ENCODE measurements at places on chromosomes 2 and 18.

DNA sequence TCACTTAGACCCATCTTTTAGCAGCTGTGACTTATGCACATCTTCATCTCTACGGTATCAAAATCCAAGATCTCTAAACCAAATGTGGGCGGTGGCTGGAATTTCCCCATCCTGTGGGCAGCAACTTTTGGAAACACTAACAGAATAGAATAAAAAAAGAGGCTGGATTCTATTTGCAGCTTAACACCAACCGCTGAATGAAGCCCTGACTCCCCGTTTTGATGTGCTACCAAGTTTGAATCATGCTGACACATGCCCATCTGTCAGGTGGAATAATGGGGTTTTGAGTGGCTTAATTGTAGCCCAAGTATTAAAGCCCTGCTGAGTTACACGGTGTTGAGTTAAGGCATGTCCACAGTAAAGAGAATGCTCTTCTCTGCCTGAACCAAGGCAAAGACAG, 165.2 kb downstream of the MTCL1 start:
- DNase-seq, result no peak

DNA sequence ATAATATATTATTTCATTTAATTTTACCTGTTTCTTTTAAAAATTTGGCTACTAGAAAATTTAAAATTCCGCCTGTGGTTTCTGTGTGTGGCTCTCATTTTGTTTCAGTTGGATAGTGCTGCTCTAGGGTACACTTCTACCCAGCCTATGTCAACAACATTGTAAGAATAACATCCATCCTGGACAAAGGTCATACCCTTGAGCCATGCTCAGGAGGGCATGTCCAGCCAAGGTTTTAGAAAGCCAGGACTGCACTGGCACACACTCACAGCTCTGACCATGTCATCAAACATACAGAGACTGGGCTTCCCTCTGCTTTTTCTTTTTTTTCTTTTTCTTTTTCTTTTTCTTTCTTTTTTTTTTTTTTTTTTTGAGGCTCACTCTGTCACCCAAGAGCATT, 96.1 kb downstream of the CTIF start:
- no peak for DNase-seq

- no peak for DNase-seq
Measured at GRCh38 chr18:43571078-43571689, 293.9 kb upstream of the SYT4 start.

- peak; percentile 20 for DNase-seq
Measured at GRCh38 chr2:216059233-216059834, 22.3 kb downstream of the PECR start.

GRCh38 chr2:70132244-70133126, 45.2 kb downstream of the PCBP1 start:
- peak; percentile 62 for DNase-seq

DNA sequence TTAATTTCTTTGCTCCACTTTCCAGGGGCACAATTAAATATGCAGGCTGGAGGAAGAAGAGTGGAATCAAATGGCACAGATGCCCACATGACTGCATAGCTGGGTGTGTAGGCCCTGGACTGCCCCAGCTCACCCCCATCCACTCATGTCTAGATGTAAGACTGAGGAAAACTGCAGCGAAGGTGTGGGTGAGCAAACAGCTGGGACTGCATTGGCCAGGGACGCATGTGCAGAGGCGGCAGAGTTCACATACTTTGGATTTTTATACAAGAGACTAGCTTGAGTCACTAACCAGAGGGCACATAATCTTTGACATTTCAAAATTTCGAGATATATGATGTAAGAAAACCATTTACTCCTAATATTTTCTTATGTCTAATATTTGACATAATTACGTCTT, 60.1 kb downstream of the SPIRE1 start:
- DNase-seq, result no peak

DNA sequence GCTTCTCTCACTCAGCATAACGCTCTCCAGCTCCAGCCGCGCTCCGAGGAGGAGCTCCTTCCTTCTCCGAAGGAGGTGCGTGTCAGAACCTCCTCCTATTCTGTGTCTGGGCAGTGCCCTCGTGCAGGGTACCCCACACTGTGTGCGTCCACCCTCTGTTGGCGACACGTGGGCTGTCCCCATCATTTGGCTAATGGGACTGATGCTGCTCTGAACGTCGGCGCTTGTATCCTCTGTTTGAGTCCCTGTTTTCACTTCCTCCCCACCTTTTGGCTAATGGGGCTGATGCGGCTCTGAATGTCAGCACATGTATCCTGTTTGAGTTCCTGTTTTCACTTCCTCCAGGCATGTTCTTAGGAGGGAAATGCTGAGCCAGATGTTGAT, 22.2 kb downstream of the KCNG2 start:
- peak; percentile 66 for DNase-seq

- DNase-seq, result no peak
Measured at GRCh38 chr2:218020966-218021535, 18.3 kb upstream of the TNS1 start.

DNA sequence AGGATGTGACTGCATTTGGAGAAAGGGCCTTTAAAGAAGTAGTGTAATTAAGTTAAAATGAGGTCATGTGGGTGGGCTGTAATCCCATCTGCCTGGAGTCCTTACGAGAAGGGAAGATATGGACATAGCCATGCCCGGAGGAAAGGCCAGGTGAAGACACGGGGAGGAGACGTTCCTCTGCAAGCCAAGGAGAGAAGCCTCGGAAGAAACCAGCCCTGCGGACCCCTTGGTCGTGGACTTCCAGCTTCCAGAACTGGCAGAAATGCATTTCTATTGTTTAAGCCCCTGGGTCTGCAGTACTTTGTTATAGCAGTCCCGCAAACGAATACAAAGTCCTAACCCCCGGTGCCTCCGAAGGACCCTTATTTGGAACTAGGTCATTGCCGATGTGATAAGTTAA, 87.6 kb upstream of the TAF1B start:
- DNase-seq, result no peak

DNA sequence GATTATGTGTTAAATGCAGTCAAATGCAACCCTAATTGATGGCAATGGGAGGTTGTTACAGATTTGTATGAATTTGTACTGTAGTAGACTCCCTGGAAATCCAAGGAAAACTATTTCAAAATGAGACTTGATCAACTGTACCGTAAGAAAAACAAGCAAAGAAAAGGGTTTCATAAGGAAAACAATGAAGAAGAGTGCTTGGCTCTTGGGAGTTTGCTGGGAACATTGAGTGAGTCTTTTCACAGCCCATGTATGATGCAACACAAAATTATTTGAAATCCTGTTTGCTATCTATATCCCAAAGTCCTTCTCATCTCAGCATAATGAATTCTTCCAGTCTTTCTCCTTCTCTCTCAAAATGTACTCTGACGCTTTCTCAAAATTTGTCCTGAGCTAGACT, 67.0 kb upstream of the OSR1 start:
- no peak for DNase-seq

DNA sequence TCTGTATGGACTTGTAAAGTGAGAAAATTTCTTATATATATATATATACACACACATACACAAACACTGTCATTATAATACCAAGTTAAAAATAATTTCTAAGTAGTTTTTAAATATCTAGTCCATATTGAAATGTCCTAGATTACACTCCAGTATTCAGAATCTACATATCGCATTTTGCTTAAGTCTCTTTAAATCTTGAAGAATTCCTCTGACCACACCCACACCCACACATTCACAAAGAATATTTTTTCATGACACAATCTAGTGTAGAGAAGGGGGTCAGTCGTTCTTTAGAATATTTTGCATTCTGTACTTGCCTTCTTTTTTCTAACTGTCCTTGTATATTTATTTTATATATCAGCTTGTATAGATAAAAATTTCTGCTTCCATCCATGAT, 509.7 kb downstream of the CCDC85A start:
- DNase-seq, result no peak

GRCh38 chr2:33130054-33130447, 183.3 kb downstream of the LTBP1 start:
- DNase-seq, result no peak

GRCh38 chr18:72086421-72086820, 457.7 kb downstream of the CBLN2 start:
- DNase-seq, result no peak

DNA sequence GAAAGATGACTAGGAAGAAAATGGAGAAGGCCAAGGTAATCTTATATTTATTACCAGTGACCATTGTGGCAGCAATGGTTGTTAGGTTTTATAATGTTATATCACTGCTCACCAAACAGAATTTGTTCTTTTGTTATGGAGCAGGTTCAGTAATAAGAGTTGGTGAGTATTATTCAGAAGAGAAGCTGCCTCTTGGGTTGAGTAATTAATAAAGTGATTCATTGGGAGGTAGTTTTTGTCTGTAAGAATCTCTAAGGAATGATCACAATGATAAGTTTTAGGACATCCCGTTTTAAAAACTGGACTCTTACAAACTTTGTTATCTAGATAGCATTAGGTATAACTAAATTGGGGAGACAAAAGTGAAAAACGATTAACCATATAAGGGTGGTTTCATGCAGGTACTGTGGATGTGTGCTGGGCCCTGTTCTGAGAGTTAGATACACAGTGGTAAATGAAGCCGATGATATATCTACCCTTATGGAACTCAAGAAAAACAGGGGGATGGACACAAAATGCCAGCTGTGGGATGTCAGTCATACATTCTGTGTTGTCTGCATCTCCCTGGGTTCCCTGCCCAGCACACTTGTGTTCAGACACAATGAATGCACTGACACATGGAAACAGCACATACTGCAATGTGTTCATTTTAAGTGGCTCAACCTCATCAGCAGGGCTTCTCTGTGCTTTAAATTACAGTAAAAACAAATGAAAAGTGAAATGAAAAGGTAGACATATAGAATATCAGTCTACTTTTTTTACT, 7.5 kb downstream of the MAP4K4 start:
- no peak for DNase-seq

DNA sequence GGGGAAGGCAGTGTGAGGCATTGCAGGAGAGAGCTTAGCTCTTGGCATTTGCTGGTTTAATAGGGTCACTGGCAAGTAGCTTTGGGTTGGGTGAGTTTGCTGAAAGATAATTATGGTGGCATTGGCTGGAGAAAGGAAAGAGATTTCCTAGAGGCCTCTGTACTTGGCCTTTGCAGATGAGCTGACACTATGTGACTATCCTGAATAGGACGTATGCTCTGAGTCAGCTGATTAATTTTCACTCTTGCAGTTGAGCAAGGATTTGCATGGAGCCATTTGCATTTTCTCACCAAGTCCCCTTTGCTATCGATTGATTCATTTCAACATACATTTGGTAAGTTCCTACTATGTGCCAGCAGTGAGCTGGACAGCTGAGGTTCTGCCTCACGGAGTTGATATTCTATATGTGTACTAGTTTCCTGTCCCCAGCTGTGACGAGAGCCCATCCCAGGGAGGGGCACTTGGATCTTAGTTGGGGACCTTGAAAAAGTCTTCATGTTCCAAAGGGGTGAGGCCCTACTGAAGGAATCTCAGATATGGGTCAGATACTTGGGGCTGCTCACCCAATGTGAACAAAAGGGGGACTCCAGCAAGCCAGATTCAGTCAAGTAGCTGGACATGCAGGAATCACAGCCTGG, 245.7 kb downstream of the LOXHD1 start:
- no peak for DNase-seq

- DNase-seq, result no peak
Measured at GRCh38 chr2:138658187-138658894, 121.8 kb downstream of the NXPH2 start.

DNA sequence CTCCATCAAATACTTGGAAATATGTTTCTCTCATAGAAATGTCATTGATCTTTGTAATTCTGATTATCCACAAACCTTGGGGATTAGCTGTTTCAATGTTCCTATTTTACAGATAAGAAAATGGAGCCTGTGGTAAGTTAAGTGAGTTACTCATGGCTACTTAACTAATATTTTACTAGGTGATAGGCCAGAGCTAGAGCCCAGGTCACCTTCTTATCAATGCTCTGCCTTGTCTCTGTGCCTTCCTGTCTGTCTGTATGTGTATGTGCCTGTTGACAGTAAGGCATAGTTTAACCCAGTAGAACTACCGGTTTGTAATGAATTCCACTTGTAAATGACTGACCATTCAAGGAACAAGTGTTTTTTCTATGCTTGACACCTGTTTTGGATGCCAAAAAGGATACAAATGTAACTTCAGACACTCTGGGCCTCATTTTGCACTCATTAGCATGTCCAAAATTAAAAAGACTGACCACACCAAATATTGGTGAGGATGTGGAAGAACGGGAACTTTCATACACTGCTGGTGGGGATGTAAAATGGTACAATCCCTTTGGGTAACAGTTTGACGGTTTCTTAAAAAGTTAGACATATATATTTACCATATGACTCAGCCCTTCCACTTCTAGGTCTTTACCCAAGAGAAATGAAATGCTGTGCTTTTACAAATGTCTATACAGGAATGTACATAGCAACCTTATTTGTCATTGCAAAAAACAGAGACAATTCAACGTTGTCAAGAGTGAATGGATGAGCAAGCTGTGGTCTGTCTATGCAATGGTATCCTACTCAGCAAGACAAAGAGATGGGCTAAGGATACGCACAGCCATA, 19.6 kb upstream of the IL1A start:
- DNase-seq, result no peak

- DNase-seq, result no peak
Measured at GRCh38 chr2:147255812-147256211, 589.0 kb upstream of the ACVR2A start.

- DNase-seq, result no peak
Measured at GRCh38 chr18:22284581-22285360, 115.4 kb downstream of the GATA6 start.

- DNase-seq, result no peak
Measured at GRCh38 chr18:48119204-48119603, 188.7 kb upstream of the SMAD2 start.

GRCh38 chr2:236876642-236877041, 209.0 kb upstream of the COPS8 start:
- no peak for DNase-seq

- DNase-seq, result no peak
Measured at GRCh38 chr2:234157817-234158588, 107.5 kb downstream of the SPP2 start.

DNA sequence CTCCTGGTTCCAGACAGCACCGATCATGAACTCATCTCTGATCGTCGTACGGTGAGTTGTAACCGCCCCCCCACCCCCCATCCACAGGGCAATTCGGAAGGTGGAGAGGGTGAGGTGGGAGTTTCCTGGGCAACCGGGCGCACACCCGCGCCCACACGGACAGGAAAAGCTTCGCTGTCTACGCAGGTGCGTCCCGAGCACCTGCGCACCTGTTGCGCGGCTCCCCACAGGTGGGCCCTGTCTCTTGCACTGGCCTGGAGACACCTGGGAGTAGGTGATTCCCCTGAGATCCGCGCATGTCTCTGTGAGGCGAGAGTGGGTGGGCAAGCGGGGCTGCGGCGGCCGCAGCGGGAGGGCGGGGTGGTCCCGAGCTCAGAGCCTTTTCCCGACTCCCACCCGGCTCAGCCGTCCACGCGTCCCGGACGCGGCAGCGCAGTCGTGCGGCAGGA, 459 bp upstream of the ATP6V1C2 start:
- DNase-seq, result peak; percentile 11

Measured in CD4-positive, alpha-beta T cell treated with Interleukin-1 beta for 1 hour (primary cell).